ENCODE measurements at places on chromosomes 5 and 9.

- no peak for DNase-seq
Observed at GRCh38 chr9:14314424-14314928, 535 bp upstream of the NFIB start.

DNA sequence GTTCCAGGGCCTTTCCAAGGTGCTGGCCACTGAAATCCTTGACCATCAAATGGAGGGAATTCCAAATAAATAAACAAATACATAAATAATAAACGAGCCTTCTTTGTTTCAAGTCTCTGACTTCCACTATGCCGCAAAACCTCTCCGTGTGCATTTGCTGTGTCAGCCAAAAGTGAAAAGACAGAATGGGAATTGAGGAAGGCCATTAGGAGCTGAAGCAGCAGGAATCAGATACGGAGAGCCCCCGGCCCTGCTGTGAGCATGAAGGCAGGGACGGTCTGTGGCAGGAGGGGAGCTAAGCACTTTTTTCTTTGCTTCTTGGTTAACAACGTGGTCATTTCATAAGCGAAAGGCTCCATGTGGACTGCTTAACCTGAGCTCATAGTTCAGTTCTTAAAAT lies 26.1 kb downstream of the PLPPR1 start:
- DNase-seq: no peak

DNA sequence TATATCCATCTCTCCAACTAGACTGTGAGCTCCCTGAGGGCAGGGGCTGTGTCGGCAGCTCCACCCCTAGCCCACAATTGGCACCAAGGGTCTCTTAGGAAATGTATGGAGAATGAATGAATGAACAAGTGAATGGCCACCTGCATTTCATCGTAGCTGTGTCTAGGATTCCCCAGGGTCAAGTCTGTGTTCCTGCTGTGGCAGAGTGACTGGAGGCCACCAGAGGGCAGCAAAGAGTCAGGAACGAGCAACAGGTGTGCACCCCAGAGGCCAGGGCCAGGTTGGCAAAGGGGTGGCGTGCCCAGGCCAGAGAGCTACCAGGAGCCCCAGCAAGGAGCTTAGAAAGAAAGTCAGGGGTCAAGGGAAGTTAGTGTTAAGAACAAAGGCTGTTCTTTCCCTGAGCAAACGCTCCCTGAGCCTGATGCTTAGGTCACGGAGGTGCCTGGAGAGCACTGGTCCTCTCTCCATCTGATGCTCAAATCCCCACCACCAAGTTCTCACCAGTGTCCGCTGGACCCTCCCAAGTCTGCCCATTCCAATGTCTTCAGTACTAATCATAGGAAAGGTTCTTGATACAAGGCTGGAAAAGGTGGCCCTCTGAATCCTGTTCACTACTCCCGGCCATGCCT lies 160.7 kb downstream of the PAX5 start:
- peak; percentile 61 for DNase-seq

- DNase-seq: no peak
Observed at GRCh38 chr5:148807851-148808250, 18.6 kb upstream of the ADRB2 start.

DNA sequence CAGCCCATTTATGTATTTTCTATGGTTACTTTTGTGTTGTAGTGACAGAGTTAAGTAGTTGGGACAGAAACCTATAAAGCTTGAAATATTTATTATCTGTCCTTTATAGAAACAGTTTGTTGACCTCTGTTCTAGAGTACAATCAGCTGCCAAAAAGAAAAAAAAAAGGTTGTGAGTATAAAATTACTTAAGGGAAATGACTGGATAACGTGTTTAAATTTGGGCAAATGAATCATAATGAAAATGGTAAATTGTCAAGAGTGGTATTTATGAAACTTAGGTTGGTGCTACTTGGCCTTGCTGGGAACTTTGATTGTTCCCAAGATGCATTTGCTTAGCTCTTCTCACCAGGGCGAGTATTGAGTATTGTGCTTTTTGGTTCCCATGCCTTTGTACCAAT lies 70.2 kb upstream of the IL6ST start:
- no peak for DNase-seq

GRCh38 chr9:135605238-135605781 lies 34.0 kb downstream of the GLT6D1 start:
- DNase-seq: no peak

DNA sequence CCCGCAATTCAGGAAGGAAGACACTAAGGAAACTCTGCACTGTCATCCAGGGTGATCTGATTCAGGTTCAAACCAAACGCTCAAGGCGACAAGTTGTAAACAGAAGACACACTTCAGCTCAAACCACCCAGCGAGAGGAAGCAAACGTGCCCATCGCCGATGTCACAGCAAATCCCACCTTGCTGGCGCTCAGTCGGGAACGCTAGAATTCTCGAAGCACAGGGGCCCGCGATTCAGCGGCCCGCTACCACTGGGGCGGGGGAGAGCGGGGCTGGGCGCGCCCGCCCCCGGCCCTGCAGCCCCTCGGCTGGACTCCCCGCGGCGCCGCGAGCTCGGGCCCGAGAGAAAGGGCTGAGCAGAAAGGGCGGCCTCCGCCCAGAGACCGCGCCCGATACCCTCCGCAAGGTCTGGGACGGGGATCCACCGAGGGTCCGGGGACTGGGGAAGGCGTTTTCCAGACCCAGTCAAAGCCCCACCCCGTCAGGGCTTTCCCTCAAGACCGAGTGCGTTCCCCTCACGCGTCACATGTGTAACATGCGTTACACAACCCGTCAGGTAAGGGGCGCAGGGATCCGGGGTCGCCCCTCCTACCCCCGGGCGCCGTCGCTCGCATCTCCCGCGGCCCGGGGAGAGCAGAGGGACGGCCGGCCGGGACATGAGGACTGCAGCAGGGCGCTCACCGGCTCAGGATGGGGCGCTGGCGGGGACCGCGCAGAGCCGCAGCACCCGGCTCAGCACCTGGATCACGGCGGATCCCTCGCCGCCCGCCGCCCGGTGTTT lies 469 bp downstream of the AGTPBP1 start:
- DNase-seq: no peak

GRCh38 chr5:64074533-64074932 lies 91.1 kb upstream of the RNF180 start:
- peak; percentile 15 for DNase-seq

GRCh38 chr5:180468732-180469585 lies 25.2 kb upstream of the CNOT6 start:
- no peak for DNase-seq

DNA sequence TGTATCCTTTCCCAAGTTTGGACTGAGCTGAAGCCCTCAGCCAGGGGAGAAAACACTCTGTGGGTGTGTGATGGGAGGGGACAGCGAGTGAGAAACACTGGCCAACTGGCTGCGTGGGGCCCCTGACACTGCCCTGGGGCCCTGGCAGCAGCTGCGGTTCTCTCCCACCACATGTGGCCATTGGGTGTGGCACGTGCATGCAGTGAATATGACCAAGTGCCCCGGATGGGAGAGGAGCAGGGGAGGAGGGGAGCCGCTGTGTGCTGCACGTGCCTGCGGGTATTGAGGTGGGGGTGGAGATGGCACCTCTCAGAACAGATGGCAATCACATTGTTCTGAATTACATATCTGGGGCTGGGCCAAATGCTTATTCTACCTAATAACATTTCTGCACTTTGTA lies 242.4 kb upstream of the PCSK5 start:
- DNase-seq: no peak

DNA sequence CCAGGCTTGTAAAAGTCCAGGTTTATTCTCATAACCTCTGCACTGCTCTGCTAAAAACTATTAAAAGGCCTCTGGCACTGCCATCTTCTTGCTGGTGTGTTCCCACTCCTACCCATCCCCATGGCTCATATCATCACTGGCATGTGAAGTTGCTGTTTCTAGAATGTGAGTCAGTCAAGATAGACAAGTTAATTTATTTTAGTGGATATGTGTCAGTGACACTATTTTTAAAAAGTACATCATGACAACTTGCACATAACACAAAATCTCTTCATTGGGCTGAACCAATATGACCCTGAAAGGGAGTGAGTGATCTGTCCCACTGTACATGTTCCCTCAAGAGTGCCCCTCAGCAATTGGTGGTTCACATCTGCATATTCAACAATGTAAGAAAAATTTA lies 299.7 kb downstream of the NFIB start:
- no peak for DNase-seq

GRCh38 chr5:129770024-129770820 lies 22.3 kb downstream of the MINAR2 start:
- DNase-seq: no peak

DNA sequence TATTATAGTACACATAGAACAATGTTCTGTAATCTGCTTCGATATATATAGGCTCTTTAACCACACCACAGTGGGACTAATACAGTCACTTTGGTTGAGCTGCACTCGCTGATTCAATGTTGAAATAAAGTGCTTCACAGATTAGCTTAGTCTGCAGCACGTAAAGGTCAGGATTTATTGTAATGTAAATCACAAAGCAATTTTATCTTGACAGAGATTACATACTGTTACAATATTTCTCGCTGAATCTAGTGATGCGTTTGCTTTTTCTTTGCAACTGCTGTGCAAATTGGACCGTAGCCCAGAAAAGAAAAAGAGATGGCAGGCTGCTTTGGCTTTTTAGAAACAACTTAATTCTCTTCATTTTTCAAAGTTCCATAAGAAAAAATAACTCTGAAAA lies 52.9 kb downstream of the CETN3 start:
- DNase-seq: peak; percentile 8

DNA sequence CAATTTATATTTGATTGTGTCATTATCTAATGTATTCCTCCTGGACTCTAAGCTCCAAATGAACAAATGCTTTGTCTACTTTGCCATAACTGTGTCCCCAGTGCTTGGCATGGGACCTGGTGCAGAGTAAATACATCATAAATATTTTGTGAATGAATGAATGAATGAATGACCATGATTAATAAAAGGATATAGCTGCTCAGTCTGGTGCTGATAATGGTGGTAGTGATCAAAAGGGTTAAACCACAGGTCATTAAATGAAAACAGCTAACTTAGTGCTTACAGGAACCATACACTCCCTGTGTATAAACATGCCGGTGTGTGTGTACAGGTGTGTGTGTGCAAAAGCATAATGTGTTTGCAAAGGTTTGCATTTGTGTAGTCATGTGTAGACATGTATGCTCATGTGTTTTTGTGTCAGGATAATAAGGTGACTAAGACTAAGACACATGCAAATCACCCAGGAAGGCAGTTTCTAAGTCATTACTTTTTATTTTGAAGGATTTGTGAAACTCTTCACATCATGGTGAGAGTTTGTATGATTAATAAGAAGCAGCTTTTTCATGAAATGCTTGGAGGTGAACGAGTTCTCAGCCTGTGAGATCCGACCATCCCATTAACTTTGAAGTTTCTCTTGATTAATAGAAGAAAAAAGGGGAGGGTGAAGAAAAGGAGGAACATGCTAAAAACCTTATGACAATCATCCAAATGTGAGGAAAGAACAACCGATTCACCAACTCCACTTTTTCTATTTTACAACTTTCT lies 24.6 kb downstream of the SPARC start:
- DNase-seq: no peak

- no peak for DNase-seq
Observed at GRCh38 chr9:110874963-110875674, 163.2 kb downstream of the LPAR1 start.

DNA sequence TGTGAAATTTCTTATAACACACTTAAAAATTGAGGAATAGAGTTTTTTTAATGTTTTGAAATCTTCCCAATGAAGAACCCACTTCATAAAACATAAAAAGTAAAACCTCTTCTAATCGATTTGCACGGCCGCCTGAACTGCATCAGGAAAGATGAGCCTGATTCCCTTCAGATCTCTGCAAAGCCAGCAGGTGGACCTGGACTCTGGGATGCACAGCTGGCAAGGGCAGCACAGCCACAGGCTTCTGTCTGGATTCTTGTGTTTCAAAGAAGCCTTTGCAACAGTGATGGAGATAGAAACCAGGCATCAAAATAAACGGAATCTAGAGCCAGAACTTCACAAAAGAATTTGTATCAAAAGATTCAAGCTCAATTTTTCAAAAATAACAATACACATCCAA lies 36.0 kb upstream of the SPATA31C2 start:
- DNase-seq: no peak

DNA sequence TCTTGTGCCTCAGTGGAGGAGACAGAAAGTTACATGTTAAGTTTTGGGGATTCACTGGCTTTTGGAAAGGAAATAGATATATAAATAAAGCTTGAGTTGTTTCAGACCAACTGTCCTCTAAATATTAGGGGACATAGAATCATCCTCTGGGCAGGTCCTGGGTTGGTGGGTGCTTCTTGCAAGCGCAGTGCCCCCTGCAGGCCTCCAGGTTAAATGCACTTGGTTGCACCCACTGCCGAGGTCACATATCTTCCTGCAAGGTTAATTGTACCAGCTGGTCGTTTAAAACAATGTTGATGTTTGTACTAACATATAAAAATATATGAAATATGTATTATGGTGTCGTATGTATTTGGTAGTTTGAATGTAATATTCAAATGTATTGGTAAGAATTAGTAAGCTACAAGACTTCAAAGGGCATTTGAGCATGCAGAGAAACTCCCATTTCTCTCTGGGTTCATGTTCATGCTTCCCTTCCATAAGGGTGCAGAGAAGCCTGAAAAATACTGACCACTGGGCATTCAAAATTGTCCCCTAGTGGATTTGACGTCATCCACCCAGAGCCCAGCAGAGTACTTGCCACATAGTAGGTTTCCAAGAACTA lies 87.0 kb downstream of the ZNF618 start:
- DNase-seq: no peak

DNA sequence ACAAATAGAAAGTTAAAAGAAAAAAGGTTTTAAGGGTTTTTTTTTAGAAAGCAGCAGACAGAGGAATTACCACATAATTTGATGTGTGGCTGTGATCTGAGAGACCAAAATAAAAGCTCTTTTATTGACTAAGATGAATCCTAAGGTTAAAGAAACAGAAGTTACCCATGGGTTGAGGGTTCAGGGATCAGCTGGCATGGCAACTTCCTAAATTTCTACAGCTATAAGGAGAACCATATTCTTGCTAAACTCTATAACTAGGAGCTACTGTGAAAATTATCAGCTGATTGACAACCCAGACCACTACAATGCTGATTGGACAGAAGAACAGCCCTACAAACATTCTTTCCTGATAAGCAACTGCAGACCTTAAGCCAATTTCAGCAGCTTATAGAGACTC lies 40.2 kb downstream of the TMEM215 start:
- DNase-seq: no peak

- DNase-seq: no peak
Observed at GRCh38 chr5:37615184-37615583, 224.7 kb downstream of the GDNF start.

DNA sequence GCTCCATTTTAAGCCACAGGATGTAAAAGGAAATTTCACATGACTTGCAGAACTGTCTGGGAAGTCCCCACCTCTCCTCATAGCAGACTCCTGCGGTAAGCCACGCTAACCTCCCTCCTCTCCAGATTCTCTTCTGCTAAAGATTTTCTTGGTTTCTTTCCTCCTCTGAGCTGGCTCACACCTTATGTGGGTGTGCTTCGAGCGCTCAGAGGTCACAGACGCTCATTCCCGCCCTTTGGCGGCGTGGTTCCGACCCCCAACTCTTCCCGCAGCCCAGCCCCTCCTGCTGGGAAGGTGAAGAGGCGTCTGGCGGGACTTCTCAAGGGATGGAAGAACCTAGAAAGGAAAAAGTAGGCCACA lies 32.9 kb upstream of the CDK20 start:
- no peak for DNase-seq

GRCh38 chr9:131469951-131470350 lies 32.8 kb upstream of the POMT1 start:
- no peak for DNase-seq

- no peak for DNase-seq
Observed at GRCh38 chr9:90950600-90950999, 149.0 kb downstream of the SYK start.
